Fibroblast of lung (primary cell): ENCODE measurements at places on chromosomes 6 and 20.

GRCh38 chr6:434051-434705 lies 42.6 kb downstream of the IRF4 start:
- DNase-seq, result no peak

DNA sequence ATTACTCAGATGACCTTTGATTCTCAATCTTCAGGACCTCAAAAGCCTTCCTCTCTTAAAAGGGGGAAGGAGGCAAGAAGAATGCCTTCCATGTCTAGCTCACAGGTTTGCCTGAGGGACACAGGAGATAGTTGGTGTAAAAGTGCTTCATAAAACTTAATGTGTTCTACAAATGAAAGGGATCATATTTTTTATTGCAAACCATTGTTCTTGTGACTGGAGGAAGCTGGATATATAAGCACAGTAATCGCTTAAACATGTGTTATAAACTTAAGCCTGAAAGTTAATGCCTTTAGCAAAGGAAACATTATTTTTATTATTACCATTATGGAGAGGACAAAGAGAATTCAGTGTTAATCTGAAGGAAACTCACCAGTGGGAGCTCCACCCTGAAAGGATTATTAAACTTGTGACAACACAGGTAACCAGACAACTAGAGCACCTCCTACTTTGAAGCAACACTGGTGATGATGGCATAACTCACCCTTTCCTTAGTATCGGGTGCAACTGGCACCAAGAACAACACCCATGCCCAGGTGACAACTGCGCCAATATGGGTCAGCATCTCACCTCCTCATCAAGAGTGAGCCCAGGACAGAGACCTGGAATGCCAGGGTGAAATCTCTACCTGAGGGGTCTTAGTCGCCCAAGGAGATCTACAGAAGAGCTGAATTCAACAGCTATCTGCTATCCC lies 288.7 kb upstream of the PRDM1 start:
- DNase-seq, result no peak

DNA sequence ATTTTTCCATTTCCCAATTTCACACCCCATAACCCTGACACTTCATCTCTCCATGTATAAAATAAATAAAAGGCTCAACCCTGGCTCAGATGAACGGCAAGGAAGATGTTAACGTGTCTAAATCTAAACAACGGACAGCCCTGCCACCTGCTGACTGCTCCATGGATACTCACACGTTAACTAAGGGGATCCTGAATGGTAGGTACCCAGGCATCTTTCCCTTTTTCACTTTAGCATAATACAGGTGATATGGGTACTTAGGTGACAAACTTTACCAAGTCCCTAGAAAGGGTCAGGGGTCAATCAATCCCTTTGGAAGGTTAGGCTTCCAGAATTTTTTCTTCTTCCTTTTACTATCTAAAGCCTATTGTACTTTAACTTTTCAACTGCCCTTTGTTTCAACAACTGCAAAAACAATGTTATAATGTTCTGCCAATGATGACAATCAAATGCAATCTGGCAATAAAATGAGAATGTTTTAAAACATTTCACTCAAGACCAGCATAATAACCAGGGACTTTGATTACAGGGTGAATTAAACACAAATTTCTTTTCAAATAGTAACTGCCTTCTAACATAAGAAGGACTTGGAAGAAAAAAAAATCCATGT lies 52.4 kb upstream of the IPCEF1 start:
- peak; percentile 45 for DNase-seq

DNA sequence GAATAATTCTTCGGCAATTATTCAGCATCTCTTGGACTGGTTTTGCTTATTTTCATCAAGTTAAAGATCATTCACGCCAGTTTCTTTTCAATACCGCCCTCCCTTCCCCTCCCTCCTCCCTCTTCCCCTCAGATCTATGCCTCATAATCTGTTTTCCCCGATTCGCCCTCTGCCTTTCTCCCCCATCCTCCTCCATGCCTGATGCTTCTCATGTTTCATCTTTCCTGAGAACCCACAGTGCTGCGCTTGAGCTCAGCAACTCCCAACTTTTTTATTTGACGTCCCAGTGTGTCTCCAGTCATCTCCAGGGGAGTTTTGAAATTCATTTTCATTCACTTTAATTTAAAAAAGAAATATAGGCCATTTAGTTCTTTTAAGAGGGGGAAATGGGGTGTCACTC lies 142.7 kb downstream of the PTPRT start:
- no peak for DNase-seq
